ENCODE measurements at places on chromosomes 16 and 17.
A peak's percentile ranks its signal among the peaks of the same experiment; 100 is the strongest.

GRCh38 chr17:68381076-68381900, 76.0 kb downstream of the WIPI1 start:
- DNase-seq: no peak

DNA sequence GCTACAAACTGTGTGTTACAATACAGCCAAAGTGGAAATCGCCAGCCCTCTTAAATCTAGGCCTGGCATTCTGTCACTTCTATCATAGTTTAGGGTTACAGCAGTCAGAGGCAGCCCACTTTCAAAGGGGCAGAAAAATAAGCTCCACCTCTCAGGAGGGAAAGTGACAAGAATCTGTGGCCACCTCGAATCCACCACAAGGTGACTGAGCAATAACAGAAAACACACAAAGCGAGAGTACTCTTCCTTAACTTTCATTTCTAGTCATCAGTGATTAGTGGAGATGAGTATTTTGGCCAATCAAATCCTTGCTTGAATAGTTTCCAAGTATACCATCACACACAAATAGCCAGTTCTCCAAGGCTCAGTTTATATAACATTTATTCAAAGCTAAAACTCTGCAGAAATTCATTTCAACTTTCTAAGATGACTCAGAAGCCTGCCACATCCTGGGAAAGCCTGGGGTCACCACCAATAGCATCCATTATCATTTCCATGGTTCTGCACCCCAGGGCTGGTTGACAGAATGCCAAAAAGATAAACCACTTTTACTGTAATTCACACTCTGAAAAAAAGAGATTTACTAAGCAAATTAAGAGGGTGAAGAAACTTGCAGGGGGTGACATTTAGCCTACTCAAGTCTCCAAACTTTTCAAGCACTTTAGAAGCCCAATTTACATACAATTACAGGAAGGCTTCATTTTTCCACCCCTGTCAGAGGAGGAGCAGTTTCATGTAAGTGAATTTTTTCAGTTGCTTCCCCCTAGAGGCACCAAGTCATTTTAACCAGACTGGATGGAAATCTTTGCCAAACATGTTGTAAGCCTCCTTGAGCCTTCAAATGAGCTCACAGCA, 66.8 kb downstream of the SALL1 start:
- no peak for DNase-seq

DNA sequence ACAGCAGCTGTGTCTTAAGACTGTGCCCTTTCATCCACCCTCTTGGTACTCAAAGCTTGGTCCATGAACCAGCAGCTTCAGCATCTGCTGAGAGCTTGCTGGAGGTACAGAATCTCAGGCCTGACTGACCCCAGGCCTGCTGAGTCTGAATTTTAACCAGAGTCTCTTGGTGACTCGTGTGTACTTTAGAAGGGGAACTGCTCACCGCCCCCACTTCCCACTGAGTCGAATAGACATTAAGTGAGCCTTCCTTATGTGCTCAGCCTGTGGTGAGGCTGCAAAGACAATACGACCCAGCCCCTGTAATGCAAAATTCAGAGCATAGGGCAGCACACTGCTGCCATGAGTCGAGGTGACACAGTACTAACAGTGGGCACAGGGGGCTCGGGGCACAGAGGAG, 662.8 kb downstream of the WWOX start:
- no peak for DNase-seq

GRCh38 chr16:47976636-47977210, 179.1 kb downstream of the ABCC12 start:
- DNase-seq: no peak

GRCh38 chr16:2774161-2774891, 2.8 kb downstream of the ELOB start:
- no peak for DNase-seq

GRCh38 chr16:17194190-17194780, 276.5 kb downstream of the XYLT1 start:
- no peak for DNase-seq

DNA sequence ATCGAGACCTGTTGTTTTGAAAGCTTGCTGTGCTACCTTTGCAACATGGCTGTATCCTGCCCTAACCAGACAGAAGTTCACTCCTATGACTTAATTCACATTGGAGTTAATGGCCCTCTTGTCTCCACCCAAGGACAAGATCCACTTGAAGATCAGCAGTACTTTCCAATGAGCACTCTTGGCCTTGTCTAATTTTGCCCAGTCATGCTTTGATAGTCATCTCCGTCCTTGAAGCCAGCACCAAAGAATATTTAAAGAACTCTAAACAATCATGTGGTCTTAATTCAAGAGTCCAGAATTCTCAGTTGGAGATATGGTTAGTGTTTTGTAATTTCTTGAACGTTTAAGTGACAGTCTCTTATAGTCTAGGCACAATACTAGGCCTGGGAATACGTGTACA, 775.6 kb upstream of the EEF2KMT start:
- DNase-seq: no peak

GRCh38 chr16:20327444-20328041, at the start of gene GP2:
TSS of gene GP2 (minus strand) at chr16:20327513. CDS start at chr16:20326431, 1,082 bp downstream.
- no peak for DNase-seq

DNA sequence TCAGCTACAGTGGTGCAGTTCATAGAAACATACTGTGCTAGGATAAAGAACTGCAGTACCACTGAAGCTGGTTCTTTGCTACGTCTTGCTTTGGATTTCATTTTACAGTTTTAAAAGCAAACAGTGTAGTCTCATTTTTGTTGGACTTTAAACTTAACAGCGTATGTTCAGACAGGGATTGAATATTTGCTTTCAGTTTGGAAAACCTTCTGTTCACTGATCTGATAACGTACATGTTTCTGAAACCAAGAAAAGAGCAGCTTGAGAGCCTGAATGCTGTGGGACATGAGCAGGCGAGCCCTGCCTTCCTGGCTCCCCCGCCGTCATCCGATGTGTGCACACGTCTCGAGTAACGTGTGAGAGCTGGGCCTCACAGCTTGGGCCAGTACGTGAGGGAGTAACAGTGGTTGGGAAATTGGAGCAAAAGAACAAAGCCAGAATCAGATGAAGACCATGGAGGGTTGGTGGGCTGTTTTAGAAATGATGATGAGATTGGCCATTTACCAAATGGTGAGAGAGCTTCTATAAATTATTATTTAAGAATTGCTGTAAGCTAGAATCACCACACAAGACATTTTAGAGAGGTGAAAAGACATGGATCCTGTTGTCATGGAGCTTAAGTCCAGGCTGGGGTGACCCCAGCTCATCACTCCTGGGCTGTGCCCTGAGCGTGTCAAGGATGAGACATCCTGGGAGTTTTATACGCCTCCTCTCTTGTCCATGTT, 20.8 kb upstream of the CLEC18C start:
- no peak for DNase-seq

DNA sequence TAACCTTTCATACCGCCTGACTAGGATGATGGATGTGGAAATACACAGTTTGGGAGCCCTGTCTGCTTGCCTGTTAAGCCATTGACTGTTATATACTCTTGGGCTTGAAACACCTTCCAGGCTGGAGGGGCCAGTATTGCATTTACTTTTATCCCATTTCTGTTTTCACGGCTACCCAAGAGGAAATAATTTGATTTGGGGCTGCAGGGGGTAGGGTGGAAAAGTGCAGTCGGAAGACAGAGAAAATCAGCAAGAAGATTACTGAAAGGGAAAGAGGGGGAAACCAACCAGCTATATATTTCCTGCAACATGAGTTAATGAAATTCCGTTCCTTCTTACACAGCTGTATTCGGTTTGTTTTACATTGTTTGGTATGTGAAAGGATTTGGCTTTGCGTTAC, 202.5 kb downstream of the CDH13 start:
- no peak for DNase-seq

GRCh38 chr17:59510611-59511010, 54.8 kb upstream of the DHX40 start:
- DNase-seq: no peak

GRCh38 chr17:29136998-29137730, 43.0 kb downstream of the MYO18A start:
- no peak for DNase-seq

- no peak for DNase-seq
Observed at GRCh38 chr16:4455951-4456350, 18.5 kb downstream of the NMRAL1 start.

DNA sequence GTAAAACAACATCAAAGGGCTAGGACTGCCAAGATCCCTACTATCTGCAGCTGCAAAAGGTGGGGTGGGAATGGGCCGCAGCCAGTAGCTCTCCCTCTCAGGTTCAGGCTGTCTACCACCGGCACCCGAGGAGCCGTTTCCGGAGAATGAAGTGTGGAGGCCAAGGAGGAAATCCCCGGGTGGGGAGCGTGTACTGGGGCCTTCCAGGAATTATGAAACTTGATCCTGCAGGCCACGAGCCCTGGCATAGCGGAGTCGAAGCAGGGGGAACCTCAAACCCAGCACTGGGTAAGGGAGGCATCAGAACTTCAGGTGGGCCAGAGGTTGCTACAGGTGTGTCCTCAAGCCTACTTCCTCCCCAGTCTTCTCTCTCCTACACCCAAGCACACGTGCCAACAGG, 5.1 kb downstream of the INPP5K start:
- no peak for DNase-seq

GRCh38 chr17:71521724-71522123, 599.1 kb upstream of the SOX9 start:
- no peak for DNase-seq

- no peak for DNase-seq
Observed at GRCh38 chr17:81069135-81069645, 34.2 kb downstream of the BAIAP2 start.

- DNase-seq: no peak
Observed at GRCh38 chr17:82320140-82320840, 2.9 kb upstream of the CD7 start.

GRCh38 chr17:59893676-59894100, 767 bp downstream of the RPS6KB1 start:
- DNase-seq: no peak

DNA sequence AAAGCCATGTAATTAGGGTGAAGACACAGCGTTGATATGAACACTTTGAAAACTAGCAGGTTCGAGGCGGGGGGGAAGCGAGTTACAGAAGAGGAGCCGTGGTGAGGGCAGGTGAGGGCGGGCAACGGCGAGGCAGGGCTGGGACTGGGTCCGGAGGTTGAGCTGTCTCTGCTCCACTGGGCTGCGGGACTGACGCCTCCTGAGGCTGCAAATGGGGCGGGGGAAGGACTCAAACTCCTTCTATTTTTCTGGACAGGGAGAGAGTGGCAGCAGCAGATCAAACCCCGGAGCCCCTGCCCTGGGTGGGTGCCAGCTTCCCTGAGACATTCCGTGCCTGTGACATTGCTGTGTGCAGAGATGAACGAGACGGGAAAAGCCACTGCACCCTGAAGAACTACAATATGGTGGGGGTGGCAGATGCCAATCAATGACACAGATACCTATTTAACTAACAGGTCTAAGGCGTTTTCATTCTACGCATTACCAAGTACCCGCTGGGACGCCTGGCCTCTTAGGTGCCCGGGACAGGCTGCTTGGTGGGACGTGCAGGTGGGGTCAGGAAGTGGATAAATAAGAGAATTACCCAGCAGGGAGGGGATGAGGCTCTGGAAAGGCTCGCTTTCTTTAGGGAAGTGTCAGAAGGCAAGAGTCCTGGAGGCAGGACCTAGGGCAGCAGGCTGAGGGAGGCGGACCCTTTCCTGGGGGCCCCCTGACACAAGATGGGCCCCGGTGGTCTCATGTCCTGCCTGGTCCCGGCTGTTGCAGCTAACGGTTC, 30.4 kb downstream of the RPH3AL start:
- DNase-seq: no peak

DNA sequence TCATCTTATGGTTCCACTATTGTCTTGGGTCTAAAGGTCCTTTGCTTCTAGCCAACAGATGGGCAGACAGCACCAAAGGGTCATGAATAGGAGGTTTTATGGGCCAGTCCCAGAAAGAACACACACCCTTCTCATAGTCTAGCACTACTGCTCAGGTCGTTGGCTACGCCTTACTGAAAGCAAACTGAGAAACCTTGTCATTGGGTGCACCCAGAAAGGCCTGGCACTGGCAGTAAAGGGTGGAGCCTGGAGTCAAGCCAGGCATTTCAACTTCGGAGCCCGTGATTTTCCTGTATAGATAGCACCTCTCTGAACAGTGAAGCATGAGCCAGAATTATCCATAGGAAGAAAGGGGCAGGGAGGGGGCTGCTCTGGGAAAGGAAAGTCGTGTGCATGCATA, 74.9 kb downstream of the VAT1L start:
- DNase-seq: no peak

DNA sequence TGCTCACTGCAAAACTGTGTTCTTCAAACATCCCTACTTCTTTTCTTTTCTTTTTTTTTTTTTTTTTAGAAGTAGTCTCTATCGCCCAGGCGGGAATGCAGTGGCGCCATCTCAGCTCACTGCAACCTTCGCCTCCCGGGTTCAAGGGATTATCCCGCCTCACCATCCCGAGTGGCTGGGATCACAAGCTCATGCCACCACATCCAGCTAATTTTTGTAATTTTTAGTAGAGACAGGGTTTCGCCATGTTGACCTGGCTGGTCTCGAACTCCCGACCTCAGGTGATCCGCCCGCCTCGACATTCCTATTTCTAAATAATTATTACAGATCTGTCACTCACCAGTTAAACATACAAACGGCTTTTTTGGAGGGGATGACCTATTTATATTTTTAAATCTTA, 1.0 kb upstream of the RNASEK start:
- DNase-seq: no peak

GRCh38 chr16:30637944-30638343, 12.8 kb upstream of the PRR14 start:
- peak; percentile 56 for DNase-seq

DNA sequence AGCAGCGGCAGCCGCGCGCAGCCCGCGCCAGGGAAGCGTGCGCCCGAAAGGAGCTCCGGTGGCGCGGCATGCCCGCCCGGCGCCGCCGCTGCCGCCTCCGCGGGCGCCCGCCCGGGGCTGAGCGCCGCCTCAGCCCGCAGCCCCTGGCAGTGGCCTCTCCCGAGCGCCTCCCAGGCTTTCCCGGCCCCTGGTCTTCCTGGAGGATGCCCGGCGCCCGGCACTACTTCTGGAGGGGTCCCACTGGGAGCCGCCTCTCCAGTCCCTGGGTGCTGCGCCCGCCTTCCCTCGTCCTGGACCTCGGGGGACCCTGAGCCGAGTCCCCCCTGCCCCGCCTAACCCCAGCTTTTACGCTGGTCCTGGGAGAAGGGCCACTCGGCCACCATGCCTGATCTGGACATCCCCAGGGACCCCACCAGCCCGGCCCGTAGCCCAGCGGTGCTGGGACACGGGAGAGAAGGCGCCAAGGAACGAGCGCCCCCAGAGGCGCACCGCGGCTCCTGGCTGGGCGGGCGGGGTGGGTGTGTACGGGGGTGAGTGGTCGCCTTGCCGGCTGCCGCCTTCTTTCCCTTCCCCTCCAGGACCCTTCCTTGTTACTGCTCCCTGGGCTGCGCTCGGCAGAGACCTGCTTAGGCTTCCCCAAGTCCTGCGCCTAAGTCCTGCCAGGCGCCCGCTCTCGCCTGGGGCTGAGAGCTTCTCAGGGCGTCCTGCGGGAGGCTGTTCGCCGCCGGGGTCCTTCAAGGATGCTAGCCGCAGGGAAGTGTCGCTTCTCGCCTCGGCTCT, 704 bp downstream of the ASIC2 start:
- DNase-seq: no peak

GRCh38 chr17:47699536-47699840, 5.5 kb downstream of the TBKBP1 start:
- DNase-seq: no peak

Measured in NCI-H446 treated with DMSO at 0.1 percent for 48 hours (cell line).